Kasumi-1 (cell line): ENCODE measurements at places on chromosomes 5 and 9.

DNA sequence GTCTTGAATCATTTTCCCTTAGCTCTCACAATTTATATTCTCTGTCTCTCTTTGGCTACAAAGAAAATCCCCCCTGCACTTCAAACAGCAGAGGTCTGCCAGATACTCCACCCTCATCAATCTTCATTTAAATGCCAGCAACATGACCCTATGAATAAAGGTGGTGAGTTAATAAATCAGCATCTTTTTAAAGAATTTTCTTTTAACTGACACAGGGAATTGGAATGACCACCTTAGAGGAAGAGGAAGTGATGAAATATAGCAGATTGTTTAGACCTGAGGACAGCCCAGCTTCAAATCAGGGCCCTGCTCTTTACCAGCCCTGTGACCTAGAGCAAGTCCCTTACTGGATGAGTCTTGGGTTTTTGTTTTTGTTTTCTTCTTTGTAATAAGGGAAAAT is 223.1 kb upstream of the PAPPA start:
- no peak for DNase-seq

GRCh38 chr9:83299094-83299493 is 236.2 kb upstream of the RASEF start:
- DNase-seq, result no peak

DNA sequence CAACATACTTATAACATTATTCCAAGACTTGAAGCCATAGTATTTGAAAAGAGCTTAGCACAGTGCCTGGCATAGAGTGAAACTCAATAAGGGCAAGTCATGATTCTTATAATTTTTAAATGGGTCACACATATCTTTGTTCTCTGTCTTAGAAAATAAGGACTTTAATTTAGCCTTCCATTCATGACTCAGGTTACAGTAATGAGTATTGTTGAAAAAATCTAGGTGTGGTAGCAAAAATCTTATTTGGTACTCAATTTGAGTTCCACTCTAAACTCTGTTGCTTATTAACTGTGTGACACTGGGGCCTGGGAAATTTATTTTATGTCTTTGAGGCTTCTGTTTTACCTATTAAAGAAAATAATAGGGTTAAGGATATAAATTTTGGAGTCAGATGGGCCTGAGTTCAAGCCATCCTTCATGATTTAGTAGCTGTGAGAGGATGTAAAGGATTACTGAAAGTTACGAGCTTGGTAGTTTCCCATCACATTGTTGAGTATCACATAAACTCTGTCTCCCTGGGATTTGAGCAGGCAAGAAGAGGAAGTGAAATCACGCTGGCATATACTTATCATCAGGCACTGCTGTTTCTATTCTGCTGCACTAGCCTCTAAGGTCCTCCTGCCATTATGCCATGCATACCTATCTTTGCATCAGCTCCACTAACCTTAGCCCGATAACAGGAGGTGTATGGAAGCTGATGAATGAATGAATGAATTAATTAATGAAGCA is 1.5 kb downstream of the SPINK9 start:
- DNase-seq, result no peak

DNA sequence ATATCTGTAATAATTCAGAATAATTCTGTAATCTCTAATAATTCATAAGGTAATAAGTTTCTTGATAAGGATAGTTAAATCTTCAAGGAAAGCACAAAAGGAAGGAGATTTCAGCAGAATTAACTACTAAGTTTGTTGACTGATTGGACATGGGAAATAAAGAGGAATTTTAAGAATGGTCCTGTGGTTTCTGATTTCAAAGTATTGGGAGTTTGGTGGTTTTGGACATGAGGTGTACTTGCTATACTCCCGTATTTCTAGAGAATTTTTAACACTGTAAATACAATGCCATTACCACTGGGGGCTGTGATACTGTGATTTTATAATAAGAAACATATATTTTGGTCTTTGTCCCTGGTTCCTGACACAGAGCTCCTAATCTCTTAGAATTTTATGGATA is 123.9 kb downstream of the UNC13B start:
- no peak for DNase-seq

DNA sequence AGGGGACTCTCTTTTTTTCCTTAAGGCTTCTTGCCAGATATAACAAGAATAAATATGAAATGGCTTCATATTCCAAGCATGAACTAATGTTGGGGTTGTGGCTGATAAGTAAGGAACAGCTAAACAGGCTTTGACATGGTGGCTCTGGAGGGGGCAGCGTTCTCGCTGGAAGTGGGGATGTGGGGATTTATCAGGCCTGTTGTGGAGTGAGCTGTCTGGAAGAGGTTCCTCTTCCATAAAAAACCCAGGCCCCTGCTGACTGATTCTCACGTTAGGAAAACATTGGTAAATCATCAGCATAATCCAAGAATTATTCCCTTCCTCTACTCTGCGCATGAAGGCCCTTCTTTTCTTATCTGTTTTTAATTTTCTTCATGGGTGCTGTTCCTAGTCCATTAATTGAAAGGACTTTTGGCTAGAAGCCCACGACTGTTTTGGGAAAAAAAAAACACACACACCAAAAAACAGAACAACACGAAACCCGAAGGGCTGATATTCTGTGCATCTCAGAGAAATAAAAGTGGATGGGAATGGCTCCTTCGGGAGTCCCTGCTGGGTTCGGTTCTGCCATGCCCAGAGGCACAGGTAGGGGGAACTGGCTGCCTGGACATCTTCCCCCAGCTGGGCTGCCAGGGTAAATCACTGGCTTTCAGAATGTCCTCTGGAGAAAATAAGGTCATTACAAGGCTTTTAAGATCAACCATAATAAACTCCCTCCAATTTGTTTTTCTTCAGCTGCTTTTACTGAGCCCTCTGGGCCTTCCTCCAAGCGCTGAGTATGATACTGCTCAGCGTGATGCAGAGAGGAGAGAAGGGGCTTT is 297.0 kb downstream of the SLIT3 start:
- no peak for DNase-seq

DNA sequence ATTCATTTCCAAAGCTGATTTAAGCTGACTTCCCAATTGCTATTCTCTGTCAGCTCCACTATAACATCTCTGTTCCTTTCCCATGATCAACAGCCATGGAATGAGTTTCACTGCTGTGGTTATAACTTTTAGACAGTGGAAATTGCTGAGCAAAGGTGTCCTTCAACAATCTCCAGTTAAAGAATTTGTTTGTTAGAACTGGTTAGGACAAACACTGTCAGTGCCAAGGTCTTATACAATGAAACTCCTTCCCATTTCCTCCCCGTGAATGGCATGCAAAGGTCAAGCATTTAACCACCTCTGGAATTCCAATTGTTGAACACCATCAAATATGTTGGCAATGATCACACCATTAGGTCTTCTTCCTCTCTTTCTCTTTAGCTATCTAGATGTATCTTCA is 45.7 kb upstream of the GHR start:
- DNase-seq, result no peak

DNA sequence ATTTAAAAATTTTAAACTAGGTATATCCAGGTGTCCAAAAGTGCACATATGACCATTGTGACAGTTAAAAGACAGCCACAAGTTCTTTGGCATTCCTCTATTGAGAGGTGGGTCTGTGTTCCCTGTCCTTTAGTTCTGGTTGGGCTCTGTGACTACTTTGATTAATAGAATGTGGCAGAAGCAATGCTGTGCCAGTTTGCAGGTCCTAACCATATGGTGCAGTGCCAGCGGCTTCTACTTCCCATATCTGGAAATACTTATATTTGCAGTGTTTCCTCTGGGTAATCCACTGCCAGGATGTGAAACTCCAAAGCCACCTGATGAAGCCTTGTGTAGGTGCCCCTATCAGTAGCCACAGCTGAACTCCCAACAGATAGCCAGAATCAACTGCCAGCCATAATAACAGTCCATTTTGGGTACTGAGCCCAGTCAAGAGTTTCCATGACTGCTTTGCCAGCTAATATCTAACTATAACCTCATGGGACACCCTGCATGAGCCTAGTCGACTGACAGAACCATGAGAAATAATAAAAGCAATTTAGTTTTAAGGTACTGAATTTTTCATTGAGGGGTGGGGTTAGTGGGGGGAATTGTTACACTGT is 361.0 kb upstream of the SEMA6A start:
- no peak for DNase-seq
